NCI-H1417 treated with DMSO at 0.1 percent for 48 hours (cell line): ENCODE measurements at places on chromosomes 7 and 10.

GRCh38 chr10:90741926-90742565, 115.8 kb downstream of the HTR7 start:
- DNase-seq, result no peak

- peak; percentile 85 for DNase-seq
These were observed at the start of gene IGF2BP3 for GRCh38 chr7:23470330-23471105. IGF2BP3 (minus strand) TSS chr7:23470491; CDS start chr7:23470110, 381 bp downstream.

GRCh38 chr10:108249940-108250339, 1085.4 kb upstream of the SORCS1 start:
- no peak for DNase-seq

GRCh38 chr7:26379711-26380110, 88.0 kb downstream of the SNX10 start:
- DNase-seq, result no peak

- DNase-seq, result no peak
These were observed 31.8 kb downstream of the AP3M1 start for GRCh38 chr10:74118804-74119203.
